Kidney glomerular epithelial cell (primary cell): ENCODE measurements at places on chromosomes 1 and 21.

DNA sequence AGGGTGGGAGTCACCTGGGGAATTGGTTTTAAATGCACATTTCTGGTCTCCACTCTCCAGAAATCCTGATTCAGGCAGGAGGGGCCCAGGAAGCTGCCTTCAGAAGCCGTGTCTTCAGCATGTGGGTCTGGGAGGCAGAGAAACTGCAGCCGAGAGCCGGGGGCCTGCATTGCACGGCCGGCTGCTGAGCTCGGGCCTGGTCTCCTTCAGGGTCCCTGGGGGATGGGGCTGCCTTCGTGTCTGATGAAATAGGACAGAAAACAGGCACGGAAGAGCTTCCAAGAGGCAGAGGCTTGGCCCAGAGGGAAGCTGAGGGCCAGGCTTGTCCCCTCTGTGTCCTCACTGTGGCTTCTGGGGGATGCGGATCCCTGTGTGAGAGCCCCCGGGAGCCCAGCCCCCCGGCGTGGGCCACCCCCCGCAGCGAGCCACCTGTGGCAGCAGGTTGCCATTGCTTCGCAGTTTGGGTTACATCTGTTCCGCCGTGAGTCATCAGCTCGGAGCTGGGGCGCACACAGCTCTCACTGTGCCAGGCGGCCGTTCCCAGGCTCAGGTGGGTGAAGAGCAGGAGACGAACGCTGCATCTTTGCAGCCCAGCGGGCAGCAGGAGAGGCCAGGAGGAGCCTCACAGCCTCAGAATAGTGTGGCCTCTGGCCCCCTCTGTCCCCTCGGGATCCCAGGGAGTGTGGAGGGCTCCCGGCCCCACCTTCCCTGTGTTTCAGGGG lies 72.4 kb downstream of the AJAP1 start:
- no peak for DNase-seq

DNA sequence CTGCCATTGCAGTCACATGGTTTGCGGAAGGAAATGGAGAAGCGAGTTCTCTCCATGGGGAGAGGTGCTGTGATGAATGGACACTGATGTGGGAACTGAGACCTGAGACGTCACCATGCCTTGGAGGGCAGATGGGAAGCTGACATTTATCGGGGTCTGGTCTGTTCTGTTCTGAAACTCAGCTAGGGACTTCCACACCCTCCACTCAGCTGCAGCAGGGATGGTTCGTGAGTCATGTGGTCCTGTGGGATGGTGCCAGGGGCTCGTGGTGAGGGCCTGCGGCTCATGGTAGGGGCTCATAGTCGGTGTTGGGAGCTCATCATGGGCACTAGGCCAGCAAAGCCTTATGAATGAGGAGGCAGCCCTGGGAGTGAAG lies 6.1 kb downstream of the GPR137B start:
- DNase-seq: no peak

DNA sequence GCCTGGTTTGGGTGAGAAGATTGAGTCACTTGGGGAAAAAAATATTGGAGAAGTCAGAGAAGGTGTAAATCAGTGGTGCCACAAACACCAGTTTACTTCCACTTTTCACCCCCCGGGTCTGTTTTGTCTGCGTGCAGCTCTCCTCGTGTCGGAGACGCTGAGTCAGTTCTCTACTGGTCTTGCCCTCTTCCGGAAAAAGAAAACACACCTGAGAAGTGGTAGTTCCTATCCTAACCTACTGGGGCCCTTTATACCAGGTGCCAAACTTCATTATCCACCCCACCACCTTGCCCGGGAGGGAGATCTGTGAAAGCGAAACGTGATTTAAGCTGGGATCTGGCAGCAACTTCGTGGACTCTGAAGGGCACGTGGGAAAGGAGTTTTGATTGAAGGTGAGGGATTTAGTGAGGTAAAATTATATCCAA lies 855 bp upstream of the IVNS1ABP start:
- DNase-seq: peak; percentile 47

- no peak for DNase-seq
Measured at GRCh38 chr1:79532555-79532954, 526.0 kb upstream of the ADGRL4 start.

GRCh38 chr1:153515504-153516394 lies 20.0 kb downstream of the S100A6 start:
- no peak for DNase-seq

GRCh38 chr1:211369640-211370039 lies 43.0 kb downstream of the TRAF5 start:
- DNase-seq: no peak

GRCh38 chr1:159228554-159228953 lies 23.9 kb downstream of the ACKR1 start:
- DNase-seq: no peak

DNA sequence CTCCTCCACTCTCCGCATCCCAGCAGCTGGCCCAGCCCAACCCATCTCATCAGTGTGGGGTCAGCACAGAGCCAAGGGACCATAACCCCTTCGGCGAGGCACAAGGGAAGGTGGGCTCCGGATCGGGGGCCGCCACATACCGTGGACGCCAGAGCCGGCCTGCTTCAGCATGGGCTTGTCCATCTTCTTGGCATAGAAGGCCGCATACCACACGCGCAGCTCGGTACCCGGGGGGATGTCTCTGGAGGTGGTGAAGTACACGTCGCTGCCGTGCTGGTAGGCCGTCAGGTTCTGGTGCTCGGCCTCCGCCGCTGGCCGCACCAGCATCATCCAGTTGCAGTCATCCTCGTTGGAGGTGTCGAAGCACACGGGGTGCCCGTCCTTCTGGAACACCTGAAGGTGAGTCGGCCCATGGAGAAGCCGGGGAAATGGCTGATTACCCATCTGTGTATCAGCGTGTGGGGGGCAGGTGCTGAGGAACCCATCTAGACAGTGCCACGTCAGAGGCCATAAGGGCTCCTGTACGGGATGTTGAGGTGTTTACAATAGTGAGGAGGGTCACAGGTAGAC lies 24.6 kb downstream of the PRDM15 start:
- no peak for DNase-seq

GRCh38 chr1:219123036-219123435 lies 50.6 kb upstream of the LYPLAL1 start:
- no peak for DNase-seq

- peak; percentile 85 for DNase-seq
Measured at GRCh38 chr1:48066936-48067335, 69.8 kb upstream of the TRABD2B start.

GRCh38 chr1:160657250-160657781 lies 10.5 kb upstream of the SLAMF1 start:
- no peak for DNase-seq

GRCh38 chr1:180845352-180845751 lies 67.3 kb upstream of the KIAA1614 start:
- no peak for DNase-seq

GRCh38 chr1:24283326-24284155 lies 35.6 kb upstream of the GRHL3 start:
- peak; percentile 22 for DNase-seq
